Stimulated activated CD4-positive, alpha-beta T cell treated with anti-CD3 and anti-CD28 coated beads, Interleukin-2, amount 100 ng/mL, for 4 hours (primary cell): ENCODE measurements at places on chromosomes 1 and 21.

DNA sequence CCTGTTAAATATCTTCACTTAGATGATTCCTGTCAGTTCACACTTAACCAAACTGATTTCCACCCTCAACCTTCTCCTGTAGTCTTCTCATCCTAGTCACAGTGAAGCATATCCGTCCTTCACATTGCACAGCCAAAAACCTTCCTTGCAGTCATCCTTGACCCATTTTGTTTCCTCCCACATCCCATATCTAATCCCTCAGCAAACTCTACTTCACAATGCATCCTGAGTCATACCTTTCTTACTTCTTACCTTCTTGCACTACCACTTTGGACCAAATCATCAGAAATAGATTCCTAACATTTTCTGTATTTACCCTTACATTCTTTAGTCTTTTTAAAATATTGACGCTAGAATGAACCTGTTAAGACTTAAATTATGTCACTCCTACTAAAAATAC lies 86.9 kb downstream of the OLFML2B start:
- DNase-seq = no peak

GRCh38 chr1:54967372-54967771 lies 13.1 kb upstream of the TMEM61 start:
- DNase-seq = no peak

DNA sequence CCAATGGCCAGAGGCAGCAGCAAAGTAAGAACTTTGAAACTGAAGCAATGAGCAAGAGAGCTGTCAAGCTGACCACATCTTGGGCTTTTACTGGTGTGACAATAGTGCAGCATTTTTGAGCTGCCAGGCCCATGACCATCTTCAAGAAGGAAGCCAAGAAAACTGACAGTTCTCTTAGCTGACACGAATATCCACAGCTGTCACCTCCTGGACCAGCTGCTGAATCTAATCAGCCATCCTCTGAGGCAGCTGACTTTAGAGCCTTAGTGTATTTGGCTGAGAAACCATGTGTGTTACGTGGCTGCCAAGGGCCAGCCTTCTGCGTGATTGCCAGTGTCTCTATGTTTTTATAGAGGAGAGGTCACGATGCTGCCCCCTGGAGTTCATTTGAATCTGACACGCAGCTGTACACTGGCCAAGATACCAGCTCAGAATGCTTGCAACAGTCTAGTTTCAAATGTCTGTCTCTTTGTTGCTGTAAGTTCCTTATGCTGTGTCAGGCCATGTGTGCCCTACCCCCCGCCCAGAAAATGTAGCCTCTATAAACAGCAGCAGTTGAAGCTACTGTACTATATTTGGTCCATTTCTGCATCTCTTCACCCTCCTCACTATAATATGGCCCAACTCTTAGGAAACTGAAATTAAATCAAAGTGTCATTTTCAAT lies 39.7 kb downstream of the PALMD start:
- peak; percentile 14 for DNase-seq

GRCh38 chr1:186183219-186183618 lies 191.8 kb downstream of the TPR start:
- no peak for DNase-seq

DNA sequence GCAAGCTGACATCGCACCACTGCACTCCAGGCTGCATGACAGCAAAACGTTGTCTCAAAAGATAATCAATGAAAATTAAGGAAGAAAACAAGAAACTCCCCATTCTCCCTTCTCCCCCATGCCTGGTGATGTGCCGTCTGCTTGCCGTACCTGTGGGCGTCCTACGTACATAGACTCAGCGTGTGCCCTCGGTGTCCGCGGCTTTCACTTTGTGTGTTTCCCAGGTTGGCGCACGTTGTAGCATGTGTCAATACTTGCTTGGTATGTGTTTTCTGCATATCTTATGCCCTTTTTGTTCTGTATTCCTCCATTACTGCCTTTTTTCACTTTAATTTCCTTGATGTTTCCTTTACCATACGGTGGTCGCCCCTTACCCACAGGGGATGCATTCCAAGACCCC lies 53.8 kb downstream of the PCNT start:
- DNase-seq = no peak

GRCh38 chr1:232951180-232951579 lies 769 bp downstream of the NTPCR start:
- no peak for DNase-seq

GRCh38 chr1:27507960-27508665 lies 18.1 kb upstream of the WASF2 start:
- DNase-seq = no peak

DNA sequence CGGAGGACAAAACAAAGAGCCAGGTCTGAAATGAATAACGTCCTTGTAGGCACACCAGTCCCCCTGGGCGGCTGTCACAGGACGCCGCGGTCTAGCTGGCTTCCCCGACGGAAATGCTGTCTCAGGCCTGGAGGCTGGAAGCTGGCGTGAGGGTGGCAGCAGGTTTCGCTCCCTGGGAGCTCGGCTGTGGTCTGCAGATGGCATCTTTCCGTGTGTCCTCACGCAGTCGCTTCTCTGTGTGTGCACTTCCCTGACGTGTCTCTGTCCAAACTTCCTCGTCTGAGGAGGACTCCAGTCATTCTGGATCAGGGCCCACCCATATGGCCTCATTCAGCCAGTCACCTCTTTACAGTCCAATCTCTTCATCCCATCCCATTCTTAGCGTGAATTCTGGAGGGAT lies 14.2 kb downstream of the TNFRSF14 start:
- DNase-seq = no peak

DNA sequence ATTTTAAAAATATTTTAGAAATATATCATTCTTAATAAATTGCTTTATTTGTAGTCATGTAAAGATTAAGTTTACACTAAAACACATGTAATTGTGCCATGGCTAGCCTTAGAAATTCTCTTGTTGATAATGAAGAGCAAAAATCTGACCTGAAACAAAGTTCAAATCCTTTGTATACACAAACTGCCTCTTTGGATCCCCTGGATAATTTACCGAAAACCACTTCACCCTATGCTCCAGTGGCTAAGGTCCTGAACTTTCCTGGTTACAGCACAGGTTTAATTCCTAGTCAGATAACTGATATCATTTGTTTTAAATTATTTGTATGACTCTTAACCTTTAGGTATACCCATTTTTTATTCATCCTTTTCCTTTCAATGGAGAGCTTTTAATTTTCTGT lies 1093.2 kb upstream of the ADGRL4 start:
- no peak for DNase-seq

GRCh38 chr1:213828867-213829266 lies 158.9 kb upstream of the PROX1 start:
- DNase-seq = no peak

GRCh38 chr1:183947988-183948387 lies 89.5 kb downstream of the COLGALT2 start:
- DNase-seq = no peak

DNA sequence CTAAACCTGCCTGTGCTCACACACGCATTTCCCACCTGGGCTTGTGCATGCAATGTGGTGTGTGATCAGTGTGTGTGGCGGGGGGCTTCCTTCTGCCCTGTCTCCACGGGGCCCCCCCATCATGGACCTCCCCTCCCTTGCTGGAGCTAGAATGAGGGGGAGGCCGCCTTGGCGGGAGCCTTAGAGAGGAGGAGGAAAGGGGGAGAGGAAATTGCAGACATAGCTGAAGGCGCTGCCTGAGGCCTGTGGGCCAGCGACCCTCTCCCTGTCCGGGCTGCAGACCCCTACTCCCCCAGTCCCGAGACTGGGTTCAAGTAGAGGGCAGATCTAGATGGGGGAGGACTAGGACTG lies 883 bp upstream of the EVA1B start:
- no peak for DNase-seq

DNA sequence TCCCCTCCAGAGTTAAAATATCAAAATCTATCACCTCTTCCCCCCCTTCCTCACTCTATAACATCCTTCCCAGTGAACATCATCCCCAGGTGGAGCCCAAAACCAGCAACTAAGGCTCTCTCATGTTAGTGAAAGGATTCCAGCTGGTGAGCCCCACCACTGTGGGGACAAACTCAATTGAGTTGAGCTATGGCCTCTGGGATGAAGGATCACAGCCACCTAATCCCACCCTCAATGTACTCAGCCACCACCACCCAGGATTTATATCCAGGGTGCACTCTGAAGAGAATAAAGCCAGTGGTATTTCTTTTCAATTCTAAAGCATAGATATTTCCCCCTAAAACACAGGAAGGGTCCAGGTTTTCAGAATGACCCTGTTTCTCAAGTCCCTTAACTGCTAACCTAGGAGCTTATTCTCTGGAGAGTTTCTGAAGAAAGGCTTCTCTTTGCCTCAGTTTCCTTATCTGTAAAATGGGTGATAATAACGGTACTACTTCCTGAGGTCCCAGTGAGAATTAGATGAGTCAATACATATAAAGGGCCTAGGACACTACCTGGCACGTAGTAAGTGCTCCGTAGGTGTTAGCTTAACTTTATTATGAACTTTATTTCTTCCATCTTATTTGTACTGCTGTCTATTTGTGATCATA lies 15.6 kb upstream of the BOLA1 start:
- DNase-seq = no peak

DNA sequence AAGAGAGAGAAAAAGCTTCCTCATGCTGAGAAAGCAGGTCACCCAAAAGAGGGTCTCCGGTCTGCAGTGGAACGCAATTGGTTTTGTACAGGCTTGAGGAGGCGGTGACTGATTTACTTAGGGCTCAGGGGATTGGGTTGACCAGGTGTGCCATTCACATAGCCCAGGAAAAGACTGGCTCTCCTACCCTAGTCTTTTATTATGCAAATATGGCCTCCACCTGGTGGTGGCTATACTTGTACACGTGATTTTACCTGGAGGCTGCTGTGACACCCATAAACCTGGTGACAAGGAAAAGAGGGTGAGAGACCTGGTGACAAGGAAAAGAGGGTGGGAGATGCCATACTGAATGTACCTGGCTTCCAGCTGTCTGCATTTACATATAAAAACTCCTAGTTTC lies 49.9 kb downstream of the DNTTIP2 start:
- no peak for DNase-seq

DNA sequence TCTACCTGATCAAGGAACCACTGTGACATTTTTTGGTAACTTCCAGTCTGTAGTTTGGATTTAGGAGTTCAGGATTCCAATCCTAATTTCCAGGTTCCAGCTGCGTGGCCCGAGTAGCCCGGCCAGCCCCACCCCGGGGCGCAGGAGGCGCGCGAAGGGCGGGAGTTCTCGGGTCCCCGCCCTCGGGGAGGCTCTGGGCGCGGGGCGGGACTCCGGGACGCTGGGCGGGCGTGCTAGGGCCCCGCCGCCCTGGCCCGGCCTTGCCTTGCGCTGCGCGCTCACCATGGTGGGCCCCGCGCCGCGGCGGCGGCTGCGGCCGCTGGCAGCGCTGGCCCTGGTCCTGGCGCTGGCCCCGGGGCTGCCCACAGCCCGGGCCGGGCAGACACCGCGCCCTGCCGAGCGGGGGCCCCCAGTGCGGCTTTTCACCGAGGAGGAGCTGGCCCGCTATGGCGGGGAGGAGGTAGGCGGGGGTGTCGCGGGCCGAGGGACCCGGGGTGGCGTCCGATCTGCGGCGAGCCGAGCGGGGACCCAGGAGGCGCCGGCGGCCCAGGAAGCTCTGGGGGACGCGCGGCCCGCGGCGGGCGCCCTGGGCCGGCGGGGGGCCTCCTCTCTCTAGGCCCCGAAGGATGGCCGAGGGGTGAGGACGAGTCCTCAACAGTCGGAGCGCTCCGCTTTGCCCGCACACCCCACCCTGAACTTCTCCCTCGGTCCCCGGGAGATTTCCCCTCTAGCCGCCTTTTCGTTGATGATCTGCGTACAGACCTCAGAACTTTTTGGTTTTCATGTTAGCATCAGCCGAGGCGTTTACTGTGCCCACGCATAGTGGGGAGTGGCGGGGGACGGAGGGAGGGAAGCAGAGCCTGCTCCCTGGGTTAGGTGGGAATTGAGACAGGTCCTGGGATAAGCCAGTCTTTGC lies at the start of gene NENF:
NENF (plus strand) TSS at position 260 of the 916 bp plus-strand sequence; CDS start at position 284, 24 bp downstream.
- DNase-seq = peak; percentile 55

DNA sequence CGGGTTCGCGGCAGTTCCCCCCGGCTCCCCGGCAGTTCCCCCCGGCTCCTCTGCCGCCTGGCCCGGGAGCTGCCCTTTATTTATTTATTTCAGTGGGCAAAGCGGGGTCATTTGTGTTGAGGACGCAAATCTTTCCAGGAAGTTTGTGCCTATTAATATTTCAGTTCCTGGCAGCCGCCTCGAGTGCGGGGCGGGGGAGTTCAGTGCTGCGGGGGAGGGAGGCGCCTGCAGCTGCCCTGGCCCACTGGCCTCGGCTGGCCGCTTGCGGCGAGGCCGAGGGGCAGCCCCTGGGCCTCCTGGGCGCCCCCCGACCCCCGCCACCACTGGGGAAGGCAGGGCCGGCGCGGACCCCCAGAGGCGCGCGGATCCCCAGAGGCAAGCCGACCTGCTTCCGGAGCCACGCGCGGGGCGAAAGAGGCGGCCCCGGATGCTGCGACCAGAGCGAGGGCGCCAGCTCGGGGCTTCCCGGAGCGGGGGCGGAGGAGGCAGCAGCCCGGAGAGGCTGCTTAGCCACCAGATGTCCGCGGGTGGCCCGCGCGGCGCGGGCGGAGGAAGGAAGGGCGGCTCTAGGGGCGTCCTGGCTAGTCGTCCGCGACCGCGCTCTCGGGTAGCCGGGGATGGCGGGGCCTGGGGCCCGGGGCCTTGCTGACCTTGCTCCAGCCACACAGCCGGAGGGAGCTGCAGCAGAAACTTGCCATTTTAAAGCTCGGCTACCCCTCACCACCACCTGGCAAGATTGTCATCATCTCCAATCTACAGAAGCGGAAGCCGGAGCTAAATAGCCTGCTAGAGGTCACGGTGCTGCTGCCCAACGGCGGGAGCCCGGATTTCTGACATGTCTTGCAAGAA lies 48.0 kb downstream of the H3-3A start:
- DNase-seq = no peak

DNA sequence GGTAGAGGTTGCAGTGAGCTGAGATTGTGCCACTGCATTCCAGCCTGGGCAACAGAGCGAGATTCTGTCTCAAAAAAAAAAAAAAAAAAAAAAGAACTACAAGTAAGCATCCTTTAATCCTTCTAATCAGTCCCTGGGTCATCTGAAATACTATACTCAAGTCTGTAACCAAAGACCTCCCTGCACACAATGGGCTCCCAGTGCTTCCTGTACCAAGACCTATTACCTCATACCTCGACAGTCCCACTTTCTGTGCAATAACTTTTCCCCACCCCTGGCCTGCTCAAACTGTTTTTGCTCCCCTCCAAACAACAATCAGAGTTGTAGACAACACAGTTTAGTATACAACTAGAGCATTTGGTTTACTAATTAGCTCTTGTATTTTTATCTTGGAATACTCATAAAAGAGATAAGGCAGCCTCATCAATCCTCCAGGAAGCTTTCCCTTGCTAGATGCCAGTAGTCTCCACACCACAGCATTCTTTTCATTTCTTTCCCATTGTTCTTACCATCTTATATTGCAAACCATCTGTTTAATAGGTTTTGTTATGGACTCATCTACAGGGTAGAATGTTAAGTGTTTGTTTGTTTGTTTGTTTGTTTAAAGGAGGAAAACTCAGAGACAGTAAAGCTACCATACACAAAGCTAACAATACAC lies 19.2 kb upstream of the RLF start:
- DNase-seq = no peak
